A549 (cell line): ENCODE measurements at places on chromosomes 1 and 21.

- DNase-seq: no peak
These were observed 76.0 kb upstream of the ATF3 start for GRCh38 chr1:212532469-212533147.

DNA sequence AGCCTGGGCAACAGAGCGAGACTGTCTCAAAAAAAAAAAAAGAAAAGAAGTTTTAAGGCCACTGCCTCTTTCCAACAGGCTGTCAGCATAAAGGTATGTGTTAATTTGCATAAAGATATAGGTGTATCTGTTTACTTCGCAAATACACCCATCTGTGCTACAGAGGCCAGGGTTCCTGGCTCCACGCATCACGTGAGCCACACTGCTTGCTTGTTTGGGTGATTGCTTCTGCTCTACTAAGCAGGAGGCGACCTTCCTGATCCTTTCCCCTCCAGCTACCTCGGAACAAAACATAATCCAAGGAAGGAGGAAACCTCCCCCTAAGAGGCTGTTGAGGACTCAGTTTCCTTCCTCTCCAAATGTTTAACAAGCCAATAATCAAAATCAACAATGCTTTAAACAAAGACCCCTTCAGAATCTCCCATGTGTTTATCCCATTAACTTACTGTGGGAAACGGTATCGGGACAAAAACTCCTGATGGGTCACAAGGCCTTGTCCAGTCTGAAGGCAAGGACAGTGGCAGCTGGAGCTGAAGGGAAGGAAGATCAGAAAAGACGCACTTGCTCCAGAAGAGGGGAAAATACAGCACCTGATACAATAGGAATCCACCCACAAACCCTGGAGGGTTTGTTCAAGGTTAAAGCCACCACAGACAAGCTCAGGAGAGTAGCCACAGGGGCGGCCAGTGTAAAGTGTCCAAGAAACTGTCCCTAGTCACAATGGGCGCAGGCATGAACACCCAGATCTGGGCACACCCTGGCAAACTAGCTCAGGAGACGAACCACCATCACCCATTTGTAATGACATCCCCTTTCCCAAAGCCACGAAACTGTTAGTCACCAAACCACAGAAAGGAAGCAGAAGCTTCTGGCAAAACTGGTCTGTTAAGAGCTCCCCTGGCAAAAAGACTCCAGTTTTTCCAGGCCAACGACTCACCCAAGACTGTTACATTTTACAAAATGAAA, 17.2 kb downstream of the CTNNBIP1 start:
- no peak for DNase-seq

DNA sequence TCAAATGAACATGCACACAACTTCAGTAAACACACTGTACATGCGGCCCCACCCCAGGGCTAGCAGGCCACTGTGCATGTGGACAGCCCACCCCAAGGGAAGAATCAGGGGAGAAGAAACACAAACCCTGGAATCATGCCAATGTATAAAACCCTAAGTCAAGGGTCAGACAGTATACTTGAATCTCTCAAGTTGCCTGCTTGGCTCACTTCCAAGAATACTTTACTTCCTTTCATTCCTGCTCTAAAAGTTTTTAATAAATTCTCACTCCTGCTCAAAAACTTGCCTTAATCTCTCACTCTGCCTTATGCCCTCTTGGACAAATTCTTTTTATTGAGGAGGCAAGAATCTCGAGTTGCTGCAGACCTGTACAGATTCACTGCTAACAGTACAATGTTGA, 231.2 kb upstream of the CACYBP start:
- DNase-seq: no peak

DNA sequence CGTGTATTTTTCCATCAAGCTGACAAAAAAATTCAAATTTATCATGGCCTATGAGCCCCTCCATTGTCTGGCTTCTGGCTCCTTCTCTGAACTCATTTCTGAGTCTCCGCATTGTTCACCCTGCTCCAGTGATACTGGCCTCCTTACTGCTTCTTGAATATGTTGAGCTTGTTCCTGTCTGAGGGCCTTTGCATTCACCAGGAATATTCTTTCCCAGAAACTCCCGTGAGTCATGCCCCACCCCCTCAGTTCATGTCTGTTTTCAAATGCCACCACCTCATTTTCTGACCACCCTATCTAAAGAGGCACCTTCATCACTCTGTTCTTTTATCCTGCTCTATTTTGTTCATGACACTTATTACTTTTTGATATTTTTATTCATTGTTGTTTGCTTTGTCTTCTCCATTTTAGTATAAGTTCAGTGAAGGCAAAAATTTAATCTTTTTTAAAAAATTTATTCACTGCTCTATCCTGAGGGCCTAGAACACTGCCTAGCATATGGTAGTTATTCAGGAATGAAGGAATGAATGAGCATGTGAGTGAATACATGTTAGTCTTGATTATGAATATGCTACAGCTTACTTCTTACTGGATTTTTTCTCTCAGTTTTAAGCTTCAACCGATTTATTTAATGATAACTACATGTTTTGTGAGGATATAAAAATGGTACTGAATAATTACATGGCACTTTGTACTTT, 140.4 kb upstream of the C1orf105 start:
- no peak for DNase-seq

- DNase-seq: no peak
These were observed 910 bp upstream of the ANKRD65 start for GRCh38 chr1:1421907-1422464.

DNA sequence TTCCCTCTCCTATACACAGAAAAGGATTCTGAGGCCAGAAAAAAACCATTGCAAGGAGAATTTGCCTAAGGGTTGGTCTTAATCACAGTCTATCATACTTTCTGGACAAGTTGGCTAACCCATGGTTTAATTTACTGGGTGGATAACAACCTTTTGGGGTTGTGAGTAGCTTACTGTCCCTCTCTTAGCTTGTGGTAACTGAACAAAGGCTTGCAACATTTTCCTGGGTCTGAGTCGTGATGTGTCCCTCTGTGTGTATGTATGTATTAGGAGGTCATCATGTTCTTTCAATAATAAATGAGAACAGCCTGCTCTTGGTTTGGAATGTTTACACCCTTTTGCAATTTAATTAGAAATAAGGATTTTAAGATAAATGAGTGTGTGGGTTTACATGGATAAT, 36.7 kb downstream of the PAPPA2 start:
- DNase-seq: no peak

DNA sequence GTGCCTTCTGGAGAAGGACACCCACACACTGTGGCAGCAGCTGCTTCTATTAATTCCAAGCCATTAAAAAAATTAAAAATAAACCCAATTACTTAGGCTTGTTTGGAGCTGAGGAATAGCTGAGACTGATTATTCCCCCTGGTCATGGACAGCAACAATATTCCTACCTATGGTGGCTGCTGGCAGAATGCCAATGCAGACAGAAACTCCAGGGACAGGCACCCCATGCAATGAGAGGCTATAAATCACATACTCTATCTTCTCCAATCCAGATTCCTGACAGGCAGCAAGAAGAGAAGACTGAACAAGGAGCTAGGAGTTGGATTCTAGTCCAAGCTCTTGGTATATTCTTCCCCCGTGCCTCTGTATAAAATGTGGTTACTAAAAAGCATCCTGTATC, 275.4 kb upstream of the BEND5 start:
- DNase-seq: no peak

DNA sequence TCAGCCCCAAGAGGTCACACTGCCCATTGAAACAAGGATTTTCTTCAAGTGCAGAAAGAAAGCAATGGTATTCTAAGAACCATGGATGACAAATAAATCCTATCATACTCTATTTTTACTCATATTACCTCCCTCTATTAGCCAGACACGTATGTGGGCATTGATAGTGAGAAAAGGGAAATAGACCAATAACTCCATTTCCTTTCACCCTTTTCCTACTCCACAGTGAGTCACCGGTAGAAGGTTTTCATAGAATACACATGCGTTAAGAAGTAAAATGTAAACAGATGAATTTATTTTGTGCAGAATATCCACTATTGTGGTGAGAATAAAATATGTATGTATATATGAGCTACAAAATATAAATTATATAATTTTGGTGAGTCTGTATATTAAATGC, 568.9 kb upstream of the ADGRL4 start:
- no peak for DNase-seq

DNA sequence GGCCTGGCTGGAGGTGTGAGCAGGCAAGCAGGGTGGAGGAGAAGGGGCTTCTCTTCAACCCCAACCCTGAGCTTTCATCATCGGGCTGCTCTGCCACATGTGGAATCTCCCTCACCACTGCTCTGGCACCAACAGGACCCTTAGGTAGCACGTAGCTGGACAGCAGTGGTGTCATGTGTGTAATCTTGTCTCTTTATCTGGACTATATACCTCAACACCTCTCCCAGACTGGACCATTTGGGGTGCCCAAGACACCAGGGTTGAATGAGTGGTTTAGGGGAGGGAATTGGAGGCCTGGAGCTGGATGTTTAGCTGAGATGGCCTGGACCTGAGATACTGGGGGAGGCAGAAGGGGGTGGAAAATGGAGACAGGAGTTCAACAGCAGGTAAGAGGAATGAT, 63.0 kb downstream of the UBE2T start:
- no peak for DNase-seq

GRCh38 chr1:201356701-201357100, 20.8 kb downstream of the TNNT2 start:
- no peak for DNase-seq

DNA sequence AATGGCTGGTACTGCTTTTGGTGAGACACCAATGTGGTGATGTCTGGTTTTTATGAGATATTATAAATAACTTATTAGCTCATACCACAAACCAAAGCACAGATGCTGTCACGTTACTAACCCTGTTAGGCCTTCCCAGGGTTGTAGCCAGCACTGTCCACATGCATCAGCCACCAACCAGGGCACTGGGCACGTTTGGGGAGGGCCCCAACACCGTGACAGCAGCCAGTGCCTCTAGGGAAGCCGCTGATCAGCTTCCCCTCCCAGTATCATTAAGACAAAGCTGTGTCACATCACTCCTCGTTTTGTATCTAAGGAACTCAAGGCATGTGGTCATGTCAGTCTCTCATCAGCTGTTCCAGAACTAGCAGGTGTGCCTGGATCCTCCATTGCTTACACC, 13.9 kb downstream of the URB1 start:
- no peak for DNase-seq

DNA sequence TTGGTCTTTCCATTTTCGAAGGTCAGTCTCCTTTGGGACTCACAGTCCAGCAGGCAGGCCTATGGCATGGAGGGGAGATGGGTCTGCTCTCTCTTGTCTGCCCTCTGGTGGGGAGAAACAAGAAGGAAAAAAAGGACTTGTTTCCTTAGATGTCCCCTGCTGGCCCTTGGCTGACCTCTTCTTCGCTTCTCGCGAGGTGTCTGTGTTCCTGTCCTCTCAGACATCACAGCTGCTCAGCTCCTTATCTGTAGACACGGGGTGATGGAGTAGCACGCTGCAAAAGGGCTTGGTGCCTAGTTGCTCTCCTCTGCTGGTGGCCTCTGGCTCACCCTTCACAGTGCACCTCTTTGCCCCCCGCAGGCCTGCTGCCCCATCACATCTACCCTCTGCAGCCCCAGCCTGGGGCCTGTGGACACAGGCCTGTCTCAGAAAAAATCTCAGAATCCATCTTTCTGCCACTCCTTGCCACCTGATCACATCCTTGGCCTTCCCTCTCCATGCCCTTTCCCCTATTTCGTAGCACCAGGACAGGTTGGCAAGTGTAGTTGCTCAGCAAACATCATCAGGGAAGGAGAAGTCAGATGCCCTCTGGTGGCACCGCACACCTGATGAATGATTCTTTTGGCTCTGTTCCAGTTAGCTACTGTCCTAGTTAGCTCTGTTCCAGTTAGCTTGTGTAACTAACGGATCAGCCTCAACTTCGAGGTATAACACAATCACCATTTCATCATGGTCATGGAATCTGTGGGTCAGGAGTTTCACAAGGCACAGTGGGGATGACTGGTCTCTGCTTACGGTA, 18.7 kb upstream of the AK2 start:
- DNase-seq: peak; percentile 92

DNA sequence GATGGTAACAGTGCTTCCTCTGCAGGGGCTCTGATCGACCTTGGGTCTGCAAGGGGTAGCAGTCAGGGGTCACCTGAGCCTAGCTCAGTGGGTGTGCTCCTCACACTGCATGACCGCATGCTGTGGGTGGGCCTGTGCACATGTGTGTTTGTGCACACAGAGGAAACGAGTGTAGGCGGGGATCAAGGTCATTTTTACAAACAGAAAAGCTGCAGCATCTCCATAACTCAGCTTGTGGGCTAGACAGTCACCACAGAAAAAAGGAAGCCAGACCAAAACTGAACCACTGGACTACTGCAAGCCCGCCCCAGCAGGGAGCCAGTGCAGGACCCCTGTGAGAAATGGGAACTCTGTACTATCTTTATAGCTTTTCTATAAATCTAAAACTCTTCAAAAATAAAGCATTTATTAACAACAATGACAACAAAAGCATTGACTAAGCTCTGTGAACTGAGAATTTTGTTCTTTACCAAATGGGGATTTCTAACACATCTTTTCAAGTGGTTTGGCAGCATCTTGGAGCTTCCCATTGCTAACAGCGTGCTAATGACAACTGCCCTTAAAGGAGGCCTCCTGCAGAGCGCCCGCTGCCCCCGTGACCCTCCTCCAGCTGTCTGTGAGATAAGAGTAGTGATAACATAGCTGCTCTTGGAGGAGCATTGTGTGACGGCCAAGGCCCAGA, 19.9 kb upstream of the NEK2 start:
- DNase-seq: no peak

- DNase-seq: no peak
These were observed 96.8 kb upstream of the LMO4 start for GRCh38 chr1:87231703-87232367.

DNA sequence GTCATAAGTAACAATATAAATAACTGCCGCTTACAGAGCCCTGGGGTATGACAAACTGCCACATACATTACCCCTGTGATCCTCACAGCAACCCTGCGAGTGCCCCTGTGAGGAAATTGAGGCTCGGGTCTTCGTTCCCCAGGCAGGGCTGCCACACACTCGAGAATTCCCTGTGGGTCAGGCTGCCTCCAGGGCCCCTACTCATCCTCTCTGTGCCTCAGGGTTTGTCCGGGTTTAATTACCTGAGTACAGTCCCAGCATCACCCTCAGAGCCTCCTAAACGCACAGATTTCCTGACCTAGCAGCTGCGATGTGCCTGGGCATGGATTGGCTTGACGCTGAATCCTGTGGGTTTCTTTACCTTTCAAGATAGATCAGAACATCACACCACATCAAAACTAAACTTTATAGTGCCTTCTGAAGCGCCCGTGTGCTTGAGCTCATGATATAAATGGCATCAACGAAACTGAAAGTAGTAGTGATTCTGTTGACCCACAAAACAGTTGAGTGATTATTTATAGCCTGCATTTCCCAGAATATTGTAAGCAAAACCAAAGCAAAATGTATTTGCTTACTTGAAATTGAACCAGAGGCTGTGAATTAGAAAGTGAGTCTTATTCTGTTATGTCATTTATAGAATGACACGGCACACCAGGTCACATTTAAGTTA, 14.0 kb downstream of the SLC37A1 start:
- no peak for DNase-seq

- DNase-seq: no peak
These were observed 104.8 kb upstream of the COG2 start for GRCh38 chr1:230537456-230537855.

- no peak for DNase-seq
These were observed 16.5 kb upstream of the SETDB1 start for GRCh38 chr1:150909585-150910180.
